ENCODE measurements at places on chromosomes 1 and 21.

- no peak for DNase-seq
These were observed 148.6 kb downstream of the HUNK start for GRCh38 chr21:32021319-32021994.

- peak; percentile 34 for DNase-seq
These were observed at the start of gene SMG7 for GRCh38 chr1:183472488-183473216. TSS of gene SMG7 (plus strand) at chr1:183472499. CDS start at chr1:183472621, 122 bp downstream.

DNA sequence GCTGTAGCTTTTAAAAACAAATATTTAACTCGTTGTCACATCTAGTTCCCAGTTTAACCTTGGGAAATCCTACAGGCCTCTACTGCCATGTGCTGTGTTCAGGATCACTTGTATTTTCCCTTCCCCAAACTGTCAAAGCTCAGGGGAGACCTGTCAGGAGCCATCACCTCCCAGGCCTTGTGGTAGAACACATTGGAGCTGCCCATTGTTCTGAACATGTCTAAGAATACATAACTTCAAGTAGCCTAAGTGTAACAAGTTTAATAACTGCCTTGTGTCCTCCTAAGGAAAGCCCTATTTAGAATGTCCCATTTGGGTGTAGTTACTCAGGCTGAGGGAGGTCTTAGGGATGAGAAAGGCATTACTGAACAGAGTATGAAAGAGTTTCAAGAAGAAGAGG, 28.6 kb upstream of the PIGC start:
- no peak for DNase-seq

GRCh38 chr1:160752924-160753323, 13.9 kb downstream of the SLAMF7 start:
- no peak for DNase-seq

DNA sequence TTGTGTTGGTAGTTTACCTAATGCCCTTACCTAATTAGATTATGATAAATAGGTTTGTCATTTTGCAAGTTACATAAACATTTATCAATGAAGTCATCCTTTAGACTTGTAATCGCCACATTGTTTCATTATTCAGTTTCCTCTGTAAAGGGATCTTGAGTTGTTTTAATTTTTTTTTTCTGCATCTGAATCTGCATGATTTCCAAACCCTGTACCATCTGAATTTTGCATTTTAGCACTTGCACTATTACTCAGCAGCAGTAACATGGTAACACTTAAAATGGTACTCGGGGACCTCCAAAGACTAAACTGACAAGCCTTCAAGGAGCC, 12.4 kb downstream of the TARDBP start:
- DNase-seq, result no peak

GRCh38 chr1:9317591-9318417, 25.1 kb downstream of the SPSB1 start:
- no peak for DNase-seq

DNA sequence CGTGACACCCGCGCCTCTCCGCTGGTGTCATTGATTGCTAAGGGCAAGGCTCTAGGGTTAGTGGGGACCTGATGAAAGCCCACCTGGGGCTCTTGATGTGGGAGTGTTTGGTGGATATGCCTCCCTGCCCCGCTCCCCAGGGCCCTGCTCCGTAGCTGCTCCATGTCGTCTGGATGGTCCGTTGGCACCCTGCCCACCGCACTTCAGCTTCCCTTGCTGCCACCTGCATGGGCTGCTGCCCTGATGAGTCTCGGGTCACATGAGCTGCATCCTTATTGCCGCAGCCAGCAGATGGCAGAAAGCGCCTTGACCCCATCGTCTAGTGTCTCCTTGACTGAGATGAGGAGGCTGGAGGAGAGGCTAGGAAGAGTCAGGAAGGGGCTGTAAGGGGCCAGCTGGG, 439.4 kb downstream of the CAMTA1 start:
- no peak for DNase-seq

GRCh38 chr1:41773842-41774241, 144.9 kb downstream of the HIVEP3 start:
- no peak for DNase-seq
